Frontal cortex (tissue), 4 donors: ENCODE measurements at places on chromosomes 7 and 10.

DNA sequence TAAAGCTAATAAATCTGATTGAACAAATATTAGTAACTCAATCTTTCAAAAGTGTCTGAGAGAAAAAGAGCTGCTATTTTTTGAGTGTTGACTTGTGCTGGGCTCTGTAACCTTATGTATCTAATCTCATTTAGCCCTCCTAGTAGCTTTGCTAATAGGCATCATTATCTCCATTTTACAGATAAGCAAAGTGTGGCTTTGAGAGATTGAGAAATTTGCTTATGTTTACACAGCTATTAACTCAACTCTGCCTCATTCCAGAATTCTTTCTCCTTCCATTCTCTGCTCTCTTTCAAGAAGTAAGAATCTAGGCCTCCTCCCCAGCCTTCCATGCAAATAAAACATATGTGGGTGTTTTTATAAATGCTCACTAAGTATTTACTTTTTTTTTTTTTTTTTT, 137.8 kb downstream of the GATA3 start:
- no peak for DNase-seq

- no peak for DNase-seq
These were observed 478.9 kb upstream of the GRM3 start for GRCh38 chr7:86164827-86165226.

GRCh38 chr7:28784171-28784902, 173.8 kb downstream of the TRIL start:
- DNase-seq: no peak

DNA sequence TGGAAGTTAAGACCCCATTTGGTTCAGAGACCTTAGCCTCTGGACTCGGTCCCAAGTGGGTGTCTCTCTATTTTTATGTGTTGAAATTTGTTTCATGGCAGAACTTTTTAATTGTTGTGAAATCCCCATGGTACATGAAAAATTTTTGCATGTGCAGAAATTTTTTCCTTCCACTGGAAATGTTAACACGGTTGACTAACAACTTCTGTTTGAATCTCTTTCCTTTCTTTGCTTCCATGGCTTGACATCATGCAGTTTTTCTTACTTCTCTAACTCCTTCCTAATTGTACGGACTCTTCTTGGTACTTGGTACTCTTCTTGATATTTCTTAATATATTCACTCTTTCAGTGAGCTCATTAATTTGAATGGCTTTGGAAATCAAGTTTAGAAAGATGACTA, 18.3 kb downstream of the MDFIC start:
- DNase-seq: no peak

GRCh38 chr7:142754681-142755575, 5.7 kb downstream of the PRSS1 start:
- DNase-seq: no peak

- no peak for DNase-seq
These were observed 2.6 kb downstream of the SMURF1 start for GRCh38 chr7:99141334-99141733.

DNA sequence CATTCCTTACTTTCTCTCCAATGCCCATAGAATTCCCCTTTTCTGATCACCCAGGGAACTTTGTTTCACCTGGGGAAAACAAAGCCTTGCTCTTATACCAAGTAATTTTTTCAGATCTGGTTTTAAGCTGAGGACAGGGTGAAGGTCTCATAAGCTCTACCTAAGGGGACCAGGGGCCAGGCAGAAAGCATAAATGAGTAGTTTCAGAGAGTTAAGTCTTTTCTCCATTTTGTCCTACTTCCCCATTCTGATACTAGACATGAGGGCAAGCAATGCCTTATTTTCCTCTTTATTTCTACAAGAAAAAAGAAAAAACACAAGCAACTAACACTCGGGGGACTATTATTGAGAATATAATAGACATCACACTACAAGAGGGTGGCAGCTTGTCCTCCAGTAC, 2.9 kb downstream of the AKR1D1 start:
- no peak for DNase-seq

GRCh38 chr10:21398563-21399231, 126.8 kb downstream of the SKIDA1 start:
- no peak for DNase-seq

DNA sequence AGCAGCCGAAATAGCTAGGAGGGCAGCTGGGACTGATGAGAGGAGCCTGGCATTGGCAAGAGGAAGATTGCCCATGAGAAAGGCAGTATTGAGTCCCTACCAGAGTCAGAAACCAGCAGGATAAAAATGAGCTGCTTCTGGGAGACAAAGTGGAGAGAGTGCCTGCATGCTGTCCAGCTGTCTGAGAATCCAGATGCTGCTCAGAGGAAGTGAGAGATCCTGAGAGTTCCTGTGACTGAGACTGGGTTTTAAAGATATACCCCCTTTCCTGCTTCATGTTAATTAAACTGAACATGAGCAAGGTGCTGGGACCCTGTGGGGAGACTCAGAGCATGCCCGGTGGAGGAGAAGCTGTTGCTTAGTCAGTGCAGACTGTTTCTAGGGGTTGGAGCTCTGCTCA, 107.5 kb downstream of the KIF20B start:
- no peak for DNase-seq

GRCh38 chr10:71029411-71029892, 141.1 kb upstream of the PCBD1 start:
- no peak for DNase-seq

DNA sequence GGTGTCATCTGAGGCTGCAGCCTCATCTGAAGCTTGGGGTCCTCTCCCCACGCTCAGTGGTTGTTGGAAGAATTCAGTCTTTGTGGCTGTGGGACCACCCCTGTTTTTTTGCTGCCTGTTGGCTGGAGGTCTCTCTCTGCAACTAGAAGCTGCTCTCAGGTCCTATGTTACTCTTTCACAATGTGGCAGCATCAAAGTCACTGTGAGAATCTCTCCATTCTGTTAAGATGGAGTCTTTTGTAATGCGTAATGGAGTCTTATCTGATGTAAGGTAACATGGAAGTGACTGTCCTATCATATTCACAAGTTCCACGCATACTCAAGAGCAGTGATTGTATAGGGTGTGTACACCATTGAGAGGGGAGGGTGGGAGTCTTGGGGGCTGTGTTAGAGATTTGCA, 24.9 kb downstream of the TSPAN13 start:
- DNase-seq: no peak

GRCh38 chr10:71064413-71065118, 147.8 kb upstream of the UNC5B start:
- no peak for DNase-seq

DNA sequence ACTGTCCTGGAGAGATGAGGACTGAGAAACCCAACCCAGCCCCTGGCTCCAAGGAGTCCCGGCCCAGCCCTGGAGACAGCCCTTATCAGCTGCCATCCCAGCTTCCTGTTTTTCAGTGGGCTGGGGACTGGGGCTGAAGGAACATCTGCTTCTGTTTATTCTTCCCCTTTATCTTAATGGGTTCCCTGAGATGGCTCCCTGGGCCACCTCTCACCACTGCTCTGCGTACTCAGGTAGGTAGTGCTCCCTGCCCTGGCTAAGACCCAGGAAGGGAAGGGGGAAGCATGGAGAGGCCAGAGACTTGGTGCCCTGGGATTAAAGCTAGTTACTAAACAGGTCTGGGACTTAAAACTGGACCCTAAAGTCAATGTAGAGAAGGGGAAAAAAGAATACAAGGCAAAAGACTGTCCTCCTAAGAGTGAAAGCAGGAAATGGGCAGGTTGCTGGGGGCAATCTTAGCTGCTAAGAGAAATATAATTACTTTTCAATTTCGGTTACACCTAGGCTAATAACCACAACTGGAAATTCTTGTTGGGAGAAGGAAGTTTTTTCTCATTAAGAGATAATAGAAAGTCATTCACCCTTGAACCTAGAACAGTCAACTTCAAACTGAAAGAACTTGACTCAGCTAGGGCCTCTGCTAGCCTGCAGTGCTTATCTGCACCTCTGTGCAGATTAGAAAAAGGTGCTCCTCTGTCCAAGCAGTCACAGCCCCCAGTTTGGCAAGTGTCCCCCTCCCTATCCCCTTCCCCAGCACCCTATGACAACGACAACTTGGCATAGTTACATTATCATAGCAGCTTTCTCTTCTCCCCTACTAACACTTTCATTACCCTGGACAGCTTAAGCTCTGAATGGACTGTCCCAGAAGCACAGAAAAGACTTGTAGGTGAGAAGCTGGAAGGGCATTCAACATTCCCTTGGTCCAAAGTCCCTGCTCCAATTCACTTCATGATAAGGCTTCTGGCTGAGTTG, 65.6 kb upstream of the KDM7A start:
- DNase-seq: no peak

GRCh38 chr10:70965566-70965965, 77.2 kb upstream of the PCBD1 start:
- no peak for DNase-seq

DNA sequence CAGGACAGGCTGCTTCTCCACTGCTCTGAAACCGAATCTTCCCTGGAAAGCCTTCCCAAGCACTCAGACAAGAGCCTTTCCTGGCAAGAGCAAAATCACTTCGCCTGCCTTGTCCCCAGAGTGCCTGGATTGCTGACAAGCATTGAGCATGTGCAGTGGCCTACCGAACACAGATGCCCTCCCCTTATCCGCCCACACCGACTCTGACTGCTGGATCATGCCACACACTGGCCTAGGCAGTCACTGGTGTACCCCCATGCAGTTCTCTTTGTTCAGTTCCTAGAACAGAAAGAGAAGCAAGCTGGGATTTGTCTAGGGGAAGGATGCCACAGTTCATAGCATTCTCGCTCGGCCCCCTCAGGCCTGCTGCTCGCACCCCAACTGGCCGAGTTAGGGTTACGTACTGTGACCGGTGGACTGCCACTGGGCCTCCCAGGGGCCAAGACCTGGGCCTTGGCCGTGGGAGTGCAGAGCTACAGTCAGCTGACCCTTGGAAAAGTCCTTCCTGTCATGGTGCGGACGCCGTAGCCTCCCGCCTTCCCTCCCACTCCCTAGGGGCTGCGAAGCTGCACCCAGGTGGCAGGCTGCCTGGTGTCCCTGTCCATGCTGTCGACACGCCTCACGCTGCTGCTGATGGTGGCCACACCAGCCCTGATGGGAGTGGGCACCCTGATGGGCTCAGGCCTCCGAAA, 6.9 kb downstream of the ABCB8 start:
- DNase-seq: no peak

DNA sequence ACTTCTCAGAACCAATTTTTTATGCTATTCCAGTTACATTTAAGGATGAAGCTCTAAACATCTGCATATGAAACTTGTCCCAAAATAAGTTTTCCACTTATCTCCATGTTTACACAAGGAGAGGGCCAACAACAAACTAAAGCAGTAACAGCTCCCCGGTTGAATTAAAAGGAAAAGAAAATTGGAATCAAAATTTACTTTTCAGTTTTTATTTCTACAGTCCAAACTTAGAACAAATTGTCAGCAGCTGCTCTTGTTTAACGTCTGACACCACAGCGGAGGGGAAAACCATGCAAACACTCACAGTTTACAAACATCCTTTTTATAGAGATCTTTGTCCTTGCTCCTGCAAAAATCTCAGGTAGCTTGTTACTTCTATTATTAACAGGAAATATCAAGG, 101.3 kb downstream of the COL28A1 start:
- DNase-seq: no peak

DNA sequence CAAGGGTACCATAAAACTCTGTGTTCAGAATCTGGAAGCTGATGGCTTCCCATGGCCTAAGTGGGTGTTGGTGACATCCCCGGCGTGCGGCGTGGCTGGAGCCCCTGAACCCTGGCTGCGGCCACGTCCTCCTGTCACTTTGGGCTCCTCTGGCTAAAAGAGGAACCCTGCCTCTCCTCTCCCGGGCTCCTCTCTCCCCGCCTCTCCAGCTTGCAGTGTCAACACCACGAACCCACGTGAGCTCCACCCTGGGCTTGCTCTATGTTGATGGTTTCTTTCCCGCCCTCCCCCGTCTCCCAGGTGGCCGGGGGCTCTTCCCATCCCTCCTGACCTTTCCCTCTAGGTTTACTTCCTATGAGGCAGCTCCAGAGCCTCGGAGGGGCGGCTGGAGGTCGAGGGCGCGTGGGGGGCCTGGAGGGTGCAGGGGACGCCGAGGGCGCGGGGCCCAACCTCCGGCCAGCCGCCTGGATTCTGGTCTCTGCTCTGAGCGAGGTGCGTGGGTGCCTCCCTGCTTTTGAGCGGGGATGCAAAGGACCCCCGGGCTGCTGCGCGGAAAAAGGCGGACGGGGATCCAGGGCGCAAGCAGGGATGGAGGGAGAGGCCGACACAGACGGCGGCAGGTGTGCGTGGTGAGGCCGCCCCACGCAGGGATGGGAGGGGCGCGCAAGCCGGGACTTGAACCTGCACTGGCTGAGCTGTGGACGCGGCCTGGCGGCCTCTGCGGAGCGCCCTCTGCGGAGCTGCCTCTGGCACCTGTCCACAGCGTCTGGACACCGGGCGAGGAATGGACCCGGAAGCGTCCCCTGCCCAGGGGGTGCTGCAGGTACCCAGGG, 115.5 kb upstream of the DIP2C start:
- DNase-seq: no peak

GRCh38 chr10:78079411-78079810, 45.7 kb downstream of the RPS24 start:
- no peak for DNase-seq

DNA sequence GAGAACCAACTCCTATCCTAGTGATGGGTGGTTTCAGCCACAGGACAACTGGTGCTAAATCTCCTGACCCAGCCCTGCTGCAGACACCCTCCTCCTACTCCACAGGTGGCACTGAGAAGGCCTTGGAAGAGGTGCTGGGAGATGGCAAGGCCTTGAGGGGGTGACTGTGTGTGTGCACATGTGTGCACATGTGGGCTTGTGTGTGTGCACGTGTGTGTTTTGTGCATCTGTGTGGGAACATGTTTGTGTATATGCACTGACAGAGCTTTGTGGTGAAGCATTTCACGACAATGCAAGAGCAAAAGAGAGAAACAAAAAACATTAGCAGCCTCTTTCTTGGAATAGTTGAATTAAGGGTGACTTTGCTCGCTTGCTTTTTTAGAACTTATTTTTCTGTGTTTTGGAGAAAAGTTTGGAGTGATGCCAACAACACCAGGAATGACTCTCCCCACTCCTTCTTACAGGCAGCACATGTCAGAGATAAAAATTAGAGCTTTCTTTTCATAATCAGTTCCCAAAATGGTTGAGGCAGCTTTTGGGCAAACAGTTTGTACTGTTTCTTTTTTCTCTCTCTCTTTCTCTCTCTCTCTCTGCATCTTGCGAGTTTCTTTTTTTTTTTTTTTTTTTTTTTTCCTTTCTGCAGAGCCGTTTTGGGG, 69.5 kb downstream of the SEC61G start:
- no peak for DNase-seq

DNA sequence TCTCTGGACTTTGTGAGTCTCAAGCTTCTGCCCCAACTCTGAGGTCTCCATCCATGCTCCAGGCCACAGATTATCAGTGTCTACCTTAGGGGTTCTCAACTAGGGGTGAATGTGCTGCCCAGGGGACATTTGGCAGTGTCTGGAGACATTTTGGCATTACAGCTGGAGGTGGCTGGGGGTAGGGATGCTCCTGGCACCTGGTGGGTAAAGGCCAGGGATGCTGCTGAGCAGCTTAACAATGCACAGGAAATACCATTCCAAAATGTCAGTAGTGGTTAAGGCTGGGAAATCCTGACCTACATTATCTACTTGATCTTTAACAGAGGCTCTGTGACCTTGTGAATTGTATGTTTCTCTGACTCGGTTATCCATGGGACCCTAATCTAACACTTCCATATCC, 67.3 kb upstream of the PALS2 start:
- no peak for DNase-seq
